ENCODE measurements at places on chromosomes 6 and 20.

DNA sequence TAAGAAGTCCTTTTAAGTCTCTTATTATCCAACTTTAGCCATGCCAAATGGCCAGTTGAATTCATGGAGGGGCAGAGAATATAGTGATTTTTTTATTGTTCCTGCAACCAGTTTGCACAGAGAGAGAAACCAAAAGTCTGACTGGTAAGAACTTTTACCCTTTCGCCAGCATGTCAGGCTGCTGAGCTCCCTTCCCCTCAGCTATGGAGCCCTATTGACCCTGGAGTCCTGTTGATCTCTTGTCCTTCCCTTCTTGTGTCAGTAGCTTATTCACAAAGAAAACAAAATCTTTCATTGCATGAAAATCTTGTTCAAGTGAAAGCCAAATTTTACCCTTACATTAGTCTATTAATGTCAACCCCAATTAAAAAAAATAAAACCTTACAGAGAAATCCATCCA lies 1.5 kb upstream of the SLC22A1 start:
- no peak for DNase-seq

- DNase-seq, result no peak
Observed at GRCh38 chr6:45946352-45946751, 69.3 kb downstream of the CLIC5 start.

GRCh38 chr6:39891976-39892375 lies 42.3 kb downstream of the MOCS1 start:
- no peak for DNase-seq

DNA sequence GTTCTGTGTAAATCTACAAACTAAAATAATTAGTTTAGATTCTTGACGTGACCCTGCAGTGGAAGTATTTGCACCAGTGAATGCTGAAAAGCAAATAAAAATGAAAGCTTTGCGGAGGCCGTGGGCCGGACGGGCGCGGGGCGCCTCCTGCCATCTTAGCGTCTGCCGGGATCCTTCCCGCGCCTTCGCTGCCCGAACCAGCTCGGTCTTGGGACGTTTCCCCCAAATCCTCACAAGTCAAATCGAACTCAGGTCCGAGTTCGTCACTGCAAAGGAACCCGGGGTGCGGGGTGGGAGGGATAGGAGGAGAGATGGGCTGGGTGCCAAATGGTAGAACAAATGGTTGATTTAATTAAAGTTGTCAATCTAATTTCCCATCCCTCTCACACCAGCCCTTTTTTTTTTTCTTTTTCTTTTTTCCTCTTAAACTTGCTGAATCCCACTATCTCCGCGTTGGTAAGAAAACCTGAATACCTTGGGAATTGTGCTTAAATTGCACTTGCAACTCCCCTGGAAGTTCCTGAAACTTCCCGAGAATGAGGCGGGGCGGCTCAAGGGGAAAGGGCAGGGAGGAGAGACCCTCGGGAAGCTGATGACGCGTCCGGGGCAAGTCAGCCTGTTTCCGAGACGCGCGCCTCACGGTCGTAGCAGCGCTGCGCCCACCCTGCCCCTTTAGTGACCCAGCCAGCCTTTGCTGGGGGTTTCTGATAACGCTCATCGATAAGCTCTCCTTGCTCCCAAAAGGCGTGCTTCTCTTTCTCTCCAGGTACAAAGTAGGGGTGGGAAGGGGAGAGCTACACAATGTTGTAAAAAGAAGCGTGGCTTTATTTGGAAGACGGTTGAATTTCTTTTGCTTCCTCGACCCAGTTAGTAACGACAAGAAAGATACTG lies 1.8 kb downstream of the GJA1 start:
- no peak for DNase-seq

DNA sequence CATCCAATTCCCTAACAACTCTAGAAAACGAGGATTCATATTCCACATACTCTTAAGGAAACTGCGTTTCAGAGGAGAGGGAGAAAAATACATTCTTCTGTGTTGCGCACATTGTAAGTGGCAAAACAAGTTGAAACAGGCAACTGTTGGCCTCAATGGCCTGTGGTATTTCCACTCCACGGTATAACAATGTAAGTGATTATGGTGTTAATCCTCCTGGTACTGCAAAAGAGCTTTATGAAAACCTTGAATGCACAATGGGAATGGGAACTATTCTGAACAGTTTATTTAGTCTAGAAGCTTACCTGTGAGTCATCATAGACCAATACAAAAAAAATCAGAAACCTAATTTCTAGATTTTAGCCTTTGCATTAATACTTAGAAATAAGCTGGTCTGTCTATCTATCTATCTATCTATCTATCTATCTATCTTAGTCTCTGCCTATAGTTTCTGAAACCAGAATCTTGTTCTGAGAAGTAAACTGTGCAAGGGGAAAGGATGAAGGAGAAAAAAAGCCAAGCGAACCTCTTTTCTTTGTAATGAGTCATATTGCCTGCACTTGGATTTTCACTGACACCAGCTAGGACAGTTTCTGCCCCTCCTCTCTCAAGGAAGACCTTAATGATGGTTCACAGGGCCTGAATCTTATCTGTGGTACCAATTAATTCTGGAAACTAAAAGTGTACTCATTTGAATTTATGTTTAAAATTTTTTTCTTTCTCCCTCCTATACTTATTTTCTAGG lies 101.5 kb downstream of the RNF144B start:
- DNase-seq, result no peak

- no peak for DNase-seq
Observed at GRCh38 chr6:5054245-5054873, 30.8 kb upstream of the PPP1R3G start.

GRCh38 chr6:109262261-109262660 lies 120.0 kb downstream of the CD164 start:
- no peak for DNase-seq

DNA sequence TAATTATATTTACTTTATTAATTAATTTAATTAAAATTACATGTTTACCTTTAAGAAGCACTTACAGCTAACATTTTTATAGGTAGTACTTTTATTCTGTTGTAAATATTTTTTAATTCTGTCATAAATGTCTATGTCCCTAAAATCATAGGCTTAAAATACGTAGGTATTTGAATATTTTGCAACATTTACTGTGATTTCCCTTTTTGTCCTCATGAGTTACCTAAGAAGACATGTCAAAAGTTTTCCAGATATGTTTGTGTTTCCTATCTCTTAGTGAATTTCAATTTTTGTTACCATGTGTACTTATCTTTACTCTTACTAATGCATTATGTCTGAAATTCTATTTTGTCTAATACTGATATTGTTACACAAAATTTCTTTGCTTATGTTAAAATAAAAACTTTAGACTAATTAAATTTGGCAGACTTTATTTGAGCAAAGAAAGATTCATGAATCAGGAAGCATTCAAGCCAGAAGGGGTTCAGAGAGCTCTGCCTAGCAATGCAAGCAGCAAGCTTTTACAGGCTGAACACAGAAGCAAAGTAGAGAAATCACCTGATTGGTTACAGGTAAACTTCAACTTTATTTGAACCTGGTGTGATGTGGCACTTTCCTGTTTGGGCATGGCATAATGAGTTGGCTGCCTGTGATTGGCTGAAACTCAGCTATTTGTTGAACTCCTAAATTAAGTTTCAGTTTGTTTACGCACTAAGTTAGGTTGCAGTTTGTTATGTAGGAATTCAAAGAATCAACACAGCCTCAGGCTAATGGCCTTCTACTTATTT lies 123.2 kb upstream of the TMEM170B start:
- DNase-seq, result no peak

DNA sequence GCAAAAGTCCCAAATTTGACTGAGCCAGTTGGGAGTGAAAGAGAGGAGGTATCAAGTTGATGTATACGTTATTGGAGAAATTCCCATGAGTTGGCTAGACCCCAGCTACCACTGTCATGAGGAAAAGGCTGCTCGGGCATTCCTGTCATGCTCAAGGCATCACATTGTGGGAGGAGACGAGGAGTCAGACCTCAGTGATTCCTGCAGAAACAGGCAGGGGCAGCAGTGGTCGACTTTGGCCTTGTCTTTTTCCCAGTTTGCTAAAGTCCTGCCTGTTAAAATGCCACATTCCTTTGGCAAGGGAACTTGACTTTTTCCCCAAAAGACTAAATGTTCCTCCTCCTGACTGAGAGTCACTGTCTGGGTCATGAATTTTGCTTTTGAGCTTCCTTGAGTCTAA lies 295.5 kb upstream of the HS3ST5 start:
- DNase-seq, result no peak
